GM12865 (cell line): ENCODE measurements at places on chromosomes 3 and 15.

DNA sequence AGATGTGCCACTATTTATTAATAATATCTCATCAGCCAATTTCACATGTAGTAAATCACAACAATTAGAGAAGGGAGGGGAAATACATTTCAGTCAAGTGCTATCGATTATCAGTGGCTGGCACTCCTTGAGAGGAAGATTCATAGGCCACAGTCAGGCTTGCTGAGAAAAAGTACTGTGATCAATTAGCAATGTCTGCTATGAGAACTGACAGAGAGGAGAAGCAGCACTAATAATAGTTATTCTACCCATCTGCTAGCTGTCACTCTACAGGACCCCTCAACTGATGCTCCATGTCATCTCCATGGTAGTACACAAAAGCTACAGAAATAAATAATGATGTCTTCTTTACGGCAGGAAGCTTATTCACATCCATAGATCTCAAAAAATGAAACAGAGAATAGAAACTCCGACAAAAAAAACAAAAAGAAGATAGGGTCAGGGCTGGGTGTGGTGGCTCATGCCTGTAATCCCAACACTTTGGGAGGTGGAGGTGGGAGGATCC is 351.3 kb downstream of the FOXP1 start:
- DNase-seq, result no peak

DNA sequence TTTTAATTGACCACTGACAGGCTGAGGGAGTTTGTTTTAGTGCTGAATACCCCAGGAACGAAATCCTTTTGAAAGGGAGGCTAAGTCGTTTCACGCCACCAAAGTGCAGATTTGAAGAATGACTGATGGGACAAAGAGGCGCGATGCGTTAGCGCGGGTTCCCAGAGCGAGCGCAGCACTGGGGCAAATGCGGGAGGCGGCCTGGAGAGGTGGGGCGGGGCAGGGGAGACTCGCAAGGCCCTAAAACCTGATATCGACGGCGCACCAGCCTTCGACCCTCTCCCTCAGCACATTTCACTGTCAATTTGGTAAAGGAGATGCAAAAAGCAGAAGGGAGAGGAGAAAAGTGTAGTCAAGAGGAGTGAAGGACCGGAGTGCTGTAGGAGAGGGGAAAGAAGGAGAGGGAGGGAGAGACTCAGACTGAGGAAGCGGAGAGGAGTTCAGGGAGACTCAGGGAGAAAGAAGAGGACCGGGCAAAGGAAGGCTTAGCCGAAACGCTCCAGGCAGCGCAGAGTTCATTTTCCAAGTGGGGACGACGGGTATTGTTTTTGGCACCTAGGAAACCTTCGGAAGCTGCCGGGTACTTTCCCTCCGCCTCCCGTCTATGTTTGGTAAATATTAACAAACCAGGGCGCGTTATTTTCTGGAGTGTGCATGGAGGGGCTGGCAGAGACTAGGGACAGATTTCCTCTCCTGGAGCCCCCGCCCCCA is 3.8 kb upstream of the FOXB1 start:
- no peak for DNase-seq

GRCh38 chr3:105254154-105254553 is 112.6 kb upstream of the ALCAM start:
- no peak for DNase-seq

DNA sequence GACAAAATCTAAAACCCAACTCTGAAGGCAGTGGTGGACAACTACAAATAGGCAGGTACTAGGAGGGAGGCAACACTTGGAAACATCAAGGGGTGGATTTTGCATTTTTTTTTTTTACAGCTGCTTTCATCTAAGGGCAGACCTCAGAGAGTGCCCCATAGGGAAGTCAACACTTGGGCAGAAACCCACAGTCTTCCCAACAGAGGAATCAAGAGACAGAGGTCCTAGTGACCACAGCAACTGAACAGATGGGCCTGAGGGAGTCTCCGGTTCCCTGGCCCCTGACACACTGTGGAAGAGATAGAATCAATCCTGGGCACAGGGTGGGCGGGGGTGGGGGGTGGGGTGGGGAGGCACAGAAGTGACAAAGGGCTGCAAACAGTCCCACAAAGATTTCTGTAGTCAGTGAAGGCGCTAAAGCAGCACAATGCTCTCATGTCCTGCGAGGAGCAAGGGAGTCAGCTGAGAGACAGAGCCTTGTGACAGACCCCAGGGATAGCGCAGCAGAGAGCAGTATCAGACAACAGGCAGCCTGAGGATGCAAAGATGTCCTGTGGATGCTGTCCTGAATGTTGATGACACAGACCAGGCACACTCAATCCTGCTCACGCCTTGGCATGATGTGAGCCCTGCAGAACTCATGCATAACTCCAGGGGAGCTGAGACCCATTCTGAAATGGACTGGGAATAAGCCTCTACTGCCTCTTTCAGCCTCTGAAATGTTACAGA is 6.9 kb upstream of the RFTN1 start:
- DNase-seq, result no peak

DNA sequence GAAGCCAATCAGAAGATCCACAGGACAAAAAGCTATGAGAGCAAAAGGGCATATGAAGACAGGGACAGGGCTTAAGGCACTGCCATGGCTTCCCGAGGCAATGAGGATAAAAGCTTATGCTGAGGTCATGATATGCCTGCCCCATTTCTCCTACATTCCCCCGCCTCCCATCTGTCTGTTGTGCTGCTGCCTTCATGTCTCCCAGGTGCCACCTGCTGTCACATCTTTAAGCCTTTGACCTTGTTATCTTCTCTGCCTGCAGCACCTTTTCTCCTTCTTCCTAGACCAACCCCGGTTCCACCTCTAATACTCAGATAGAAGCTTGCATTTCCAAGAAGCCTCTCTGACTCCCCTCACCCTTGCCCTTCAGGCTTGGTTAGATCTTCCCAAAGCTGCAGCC is 213.8 kb downstream of the ARRDC4 start:
- DNase-seq, result no peak

GRCh38 chr15:69531665-69532027 is 79.0 kb downstream of the RPLP1 start:
- DNase-seq, result no peak

DNA sequence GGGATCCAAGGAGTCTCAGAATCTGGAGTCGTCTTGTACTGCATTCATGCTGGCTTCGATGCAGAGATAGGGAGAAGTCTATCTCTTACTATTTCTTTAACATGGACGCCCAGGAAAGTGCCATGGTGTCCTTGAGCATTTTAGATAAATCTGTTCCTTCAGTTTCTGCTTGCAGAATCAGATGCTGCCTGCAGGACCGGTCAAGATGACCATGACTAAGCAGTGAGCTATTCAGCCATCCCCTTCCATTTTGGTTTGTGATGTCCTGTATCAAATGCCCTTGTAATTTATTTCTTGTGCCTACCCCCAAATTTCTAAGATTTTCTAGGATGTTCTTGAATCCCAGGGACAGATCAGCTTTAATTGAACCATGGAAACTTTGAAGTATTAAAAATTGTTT is 139.4 kb upstream of the TP63 start:
- DNase-seq, result no peak

DNA sequence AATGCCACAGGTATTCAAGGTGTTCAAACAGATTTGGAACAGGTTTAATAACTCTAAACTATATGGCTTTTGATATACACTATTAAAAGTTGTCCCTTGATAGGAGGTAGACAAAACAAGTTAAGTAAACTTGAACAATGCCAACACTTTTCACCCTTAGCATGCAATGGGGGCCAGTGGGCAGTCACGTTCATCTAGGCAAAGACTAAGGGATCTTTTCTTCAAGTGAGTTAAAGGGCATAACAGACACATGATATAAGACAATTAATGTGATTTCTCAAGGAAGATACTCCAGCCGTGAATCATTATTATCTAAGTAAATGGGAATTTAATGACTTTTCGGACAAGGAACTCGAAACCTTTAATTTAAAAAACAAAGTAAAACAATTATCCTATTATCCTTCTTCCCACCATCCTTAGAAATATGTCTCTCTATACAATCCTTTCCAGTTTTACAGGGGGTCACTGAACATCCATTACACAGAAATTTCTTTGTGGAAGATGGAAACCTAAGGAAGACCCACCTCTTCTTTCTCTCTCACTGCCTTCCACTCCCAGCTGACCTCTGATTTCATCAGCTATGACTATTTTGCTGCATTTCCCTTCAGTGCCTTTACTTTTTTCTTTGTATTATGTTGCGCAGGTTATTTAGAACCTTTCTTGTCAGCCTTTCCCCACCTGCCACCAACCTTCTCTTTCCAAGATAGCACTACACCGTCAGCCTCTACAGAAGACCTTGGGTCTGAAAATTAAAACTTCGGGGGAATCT is 1.5 kb downstream of the CLDN1 start:
- DNase-seq, result no peak

- no peak for DNase-seq
Measured at GRCh38 chr3:100114413-100115030, at the start of gene FILIP1L. Gene FILIP1L (minus strand): TSS chr3:100114501.

- DNase-seq, result no peak
Measured at GRCh38 chr15:96335411-96336024, 5.0 kb downstream of the NR2F2 start.

DNA sequence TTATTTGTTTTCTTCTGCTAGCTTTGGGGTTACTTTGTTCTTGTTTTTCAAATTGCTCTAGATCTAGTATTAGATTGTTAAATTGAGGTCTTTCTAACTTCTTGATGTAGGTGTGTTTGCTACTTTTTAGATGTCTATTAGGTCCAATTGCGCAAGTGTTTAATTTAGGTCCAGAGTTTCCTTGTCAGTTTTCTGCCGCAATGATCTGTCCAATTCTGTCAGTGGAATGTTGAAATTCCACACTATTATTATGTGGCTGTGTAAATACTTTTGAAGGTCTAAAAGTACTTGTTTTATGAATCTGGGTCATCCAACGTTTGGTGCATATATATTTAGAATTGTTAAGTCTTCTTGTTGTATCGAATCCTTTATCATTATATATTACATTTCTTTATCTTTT is 324.4 kb upstream of the SGO1 start:
- no peak for DNase-seq

DNA sequence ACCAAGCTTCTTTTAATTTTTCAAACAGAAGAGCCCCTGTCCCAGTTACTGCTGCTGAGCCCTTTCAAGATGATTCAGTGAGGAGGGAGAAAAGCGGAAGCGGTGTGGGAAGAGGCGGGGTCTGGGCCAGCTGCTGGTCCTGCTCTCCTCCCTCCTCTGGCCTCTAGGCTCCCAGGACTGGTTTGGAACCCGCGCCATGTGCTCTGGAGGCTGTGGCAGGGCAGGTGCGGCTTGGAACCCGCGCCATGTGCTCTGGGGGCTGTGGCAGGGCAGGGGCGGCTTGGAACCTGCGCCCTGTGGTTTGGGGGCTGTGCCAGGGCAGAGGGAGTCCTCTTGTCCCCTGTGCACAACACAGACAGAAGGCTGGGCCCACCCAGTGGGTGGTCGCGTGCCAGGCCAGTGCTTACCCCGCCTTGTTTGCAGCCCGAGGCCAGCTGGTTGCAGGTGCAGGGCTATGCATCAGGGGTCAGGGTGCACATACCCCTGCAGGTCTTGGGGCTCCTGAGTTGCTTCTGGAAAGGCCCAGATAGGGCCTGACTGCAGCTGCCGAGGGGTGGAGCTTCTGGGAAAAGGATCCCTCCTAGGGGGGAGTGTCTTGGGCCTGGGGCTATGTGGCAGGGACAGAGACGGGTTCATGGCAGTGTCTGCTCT is 12.2 kb downstream of the ALG1L2 start:
- peak; percentile 78 for DNase-seq

- no peak for DNase-seq
Measured at GRCh38 chr3:169811631-169812331, 889 bp upstream of the LRRIQ4 start.

- DNase-seq, result no peak
Measured at GRCh38 chr15:101600035-101600434, 52.1 kb downstream of the TM2D3 start.

DNA sequence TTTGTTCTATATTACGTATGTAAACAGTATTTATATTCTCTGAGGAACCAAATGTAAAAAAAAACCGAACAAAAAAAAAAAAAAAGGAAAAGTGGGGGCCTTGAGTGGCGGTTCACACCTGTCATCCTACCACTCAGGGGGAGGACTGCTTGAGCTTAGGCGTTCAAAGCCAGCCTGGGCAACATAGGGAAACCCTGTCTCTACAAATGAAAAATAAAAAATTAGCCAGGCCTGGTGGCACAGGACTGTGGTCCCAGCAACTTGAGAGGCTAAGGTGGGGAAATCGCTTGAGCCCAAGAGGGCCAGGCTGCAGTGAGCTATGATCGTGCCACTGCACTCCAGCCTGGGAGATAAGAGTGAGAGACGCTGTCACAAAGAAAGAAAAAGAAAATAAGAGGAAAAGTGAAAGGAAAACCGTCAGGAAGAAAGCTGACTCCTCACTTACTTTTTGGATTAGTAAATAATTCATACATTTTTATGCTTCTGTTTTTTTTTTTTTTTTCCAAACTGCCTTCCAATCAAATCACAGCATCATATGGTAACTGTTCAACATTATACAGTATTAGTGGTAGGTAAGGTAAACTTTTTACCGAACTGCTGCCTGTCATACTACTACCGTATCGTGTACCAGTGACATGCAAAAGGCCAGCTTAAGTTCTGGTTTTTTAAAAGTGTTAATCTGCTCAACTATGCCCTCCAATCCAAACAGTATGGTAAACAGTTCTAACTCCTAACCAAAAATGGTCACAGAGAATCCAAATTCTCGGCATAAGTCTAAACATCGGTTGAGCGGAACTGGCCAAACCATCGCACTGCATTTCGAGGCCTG is 1.2 kb downstream of the PHC3 start:
- peak; percentile 46 for DNase-seq

DNA sequence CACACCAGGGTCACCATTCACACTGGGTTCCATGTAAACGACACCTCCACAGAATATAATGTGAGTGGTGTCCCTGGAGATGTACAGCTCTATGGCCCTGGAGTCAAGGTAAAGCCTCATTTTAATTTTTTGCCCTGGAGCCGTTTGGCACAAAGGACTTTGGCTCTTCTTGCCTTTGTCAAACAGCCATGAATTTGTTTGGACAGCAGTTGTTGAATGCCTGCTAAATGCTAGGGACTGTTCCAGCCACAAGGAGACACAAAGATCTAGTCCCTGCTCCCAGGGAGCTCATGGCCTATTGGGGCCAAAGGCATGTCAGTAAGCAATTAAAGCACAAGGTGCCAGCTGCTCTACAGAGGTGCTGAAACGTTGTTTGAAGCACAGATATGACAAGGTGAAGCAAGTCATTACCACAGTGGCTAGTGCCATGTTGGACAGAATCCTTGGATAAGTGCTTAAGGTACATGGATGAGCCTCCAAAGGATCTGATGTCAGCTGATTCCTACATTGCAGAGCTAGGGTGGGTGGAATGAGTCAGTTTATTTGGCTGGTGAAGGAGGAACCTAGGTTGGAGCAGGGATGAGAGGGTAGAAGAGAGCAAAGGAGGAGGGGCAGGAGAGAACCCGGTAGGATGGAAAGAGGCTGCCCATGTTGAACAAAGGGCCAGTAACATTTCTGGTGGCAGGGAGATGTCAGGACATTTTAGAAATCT is 171.9 kb upstream of the CTDSPL start:
- no peak for DNase-seq

DNA sequence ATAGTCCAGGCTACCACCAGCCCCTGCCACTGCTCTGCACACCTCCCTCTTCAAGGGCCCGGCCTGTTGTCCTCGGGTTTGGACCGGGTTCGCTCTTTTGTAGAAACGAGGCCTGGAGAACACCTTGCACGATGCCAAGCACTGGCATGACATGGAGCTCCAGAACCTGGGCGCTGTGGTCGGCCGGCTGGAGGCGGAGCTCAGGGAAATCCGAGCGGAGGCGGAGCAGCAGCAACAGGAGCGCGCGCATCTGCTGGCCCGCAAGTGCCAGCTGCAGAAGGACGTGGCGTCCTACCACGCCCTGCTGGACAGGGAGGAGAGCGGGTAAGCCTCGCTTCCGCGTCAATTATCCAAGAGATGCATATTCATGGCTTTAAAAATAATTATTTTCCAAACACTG is 72.4 kb downstream of the BFSP2 start:
- no peak for DNase-seq
